Stimulated activated CD8-positive, alpha-beta memory T cell treated with anti-CD3 and anti-CD28 coated beads, Interleukin-4, amount 100 ng/mL, for 4 hours (primary cell): ENCODE measurements at places on chromosomes 16 and 17.

DNA sequence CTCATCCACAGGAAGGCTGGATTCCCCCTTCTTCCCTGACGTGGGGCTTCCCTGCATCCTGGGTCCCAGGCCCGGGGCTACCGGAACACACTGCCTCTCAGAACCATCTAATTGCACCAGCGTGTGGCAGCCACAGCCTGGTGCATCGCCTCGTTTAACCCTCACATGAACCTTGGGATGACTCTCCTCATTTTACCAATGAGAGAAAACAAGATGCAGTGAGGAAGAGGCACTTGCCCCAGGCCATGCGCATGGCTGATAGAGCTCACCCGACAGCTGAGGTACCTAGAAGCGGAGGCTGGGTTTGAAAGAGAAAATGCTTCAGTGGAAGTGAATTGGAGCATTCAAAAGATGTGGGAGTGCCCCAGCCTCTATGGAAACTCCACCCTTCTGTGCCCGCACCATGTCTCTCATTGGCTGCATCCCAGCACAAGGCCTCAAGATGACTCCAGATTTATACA, 162.3 kb downstream of the KATNIP start:
- no peak for DNase-seq

DNA sequence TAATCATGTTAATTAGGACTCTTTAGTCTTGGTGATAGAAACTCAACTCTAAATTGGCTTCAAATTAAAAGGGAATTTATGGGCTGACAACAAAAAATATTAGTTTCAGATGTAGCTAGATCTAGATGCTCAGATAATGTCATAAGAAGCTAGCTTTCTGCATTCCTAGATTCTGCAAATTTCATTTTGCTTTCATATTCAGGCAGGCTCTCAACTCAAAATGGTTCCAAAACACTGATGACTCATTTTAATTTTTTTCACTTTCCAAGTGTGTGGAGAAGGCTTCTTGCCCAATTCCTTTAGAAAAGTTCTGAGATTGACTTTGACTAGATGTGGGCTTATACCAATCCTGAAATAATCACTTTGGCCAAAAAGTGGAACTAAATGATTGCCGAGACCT, 236.7 kb upstream of the GOT2 start:
- no peak for DNase-seq

DNA sequence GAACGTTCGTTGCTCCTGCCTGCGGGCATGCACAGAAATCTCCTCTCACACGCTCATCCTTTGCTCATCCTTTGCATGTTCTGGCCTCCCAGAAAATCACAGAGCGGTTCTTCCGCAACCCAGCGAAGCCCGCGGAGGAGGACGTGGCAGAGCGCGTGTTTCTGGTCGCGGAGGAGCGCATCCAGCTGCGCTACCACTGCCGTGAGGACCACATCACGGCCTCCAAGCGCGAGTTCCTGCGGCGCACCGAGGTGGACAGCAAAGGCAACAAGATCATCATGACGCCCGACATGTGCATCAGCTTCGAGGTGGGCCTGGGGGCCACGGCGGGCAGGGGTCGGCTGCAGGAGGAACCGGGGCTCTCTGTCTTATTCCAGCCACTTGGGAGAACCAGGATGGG, 9.6 kb upstream of the KATNB1 start:
- DNase-seq = no peak

GRCh38 chr16:74304164-74304834, 7.7 kb downstream of the PSMD7 start:
- no peak for DNase-seq

DNA sequence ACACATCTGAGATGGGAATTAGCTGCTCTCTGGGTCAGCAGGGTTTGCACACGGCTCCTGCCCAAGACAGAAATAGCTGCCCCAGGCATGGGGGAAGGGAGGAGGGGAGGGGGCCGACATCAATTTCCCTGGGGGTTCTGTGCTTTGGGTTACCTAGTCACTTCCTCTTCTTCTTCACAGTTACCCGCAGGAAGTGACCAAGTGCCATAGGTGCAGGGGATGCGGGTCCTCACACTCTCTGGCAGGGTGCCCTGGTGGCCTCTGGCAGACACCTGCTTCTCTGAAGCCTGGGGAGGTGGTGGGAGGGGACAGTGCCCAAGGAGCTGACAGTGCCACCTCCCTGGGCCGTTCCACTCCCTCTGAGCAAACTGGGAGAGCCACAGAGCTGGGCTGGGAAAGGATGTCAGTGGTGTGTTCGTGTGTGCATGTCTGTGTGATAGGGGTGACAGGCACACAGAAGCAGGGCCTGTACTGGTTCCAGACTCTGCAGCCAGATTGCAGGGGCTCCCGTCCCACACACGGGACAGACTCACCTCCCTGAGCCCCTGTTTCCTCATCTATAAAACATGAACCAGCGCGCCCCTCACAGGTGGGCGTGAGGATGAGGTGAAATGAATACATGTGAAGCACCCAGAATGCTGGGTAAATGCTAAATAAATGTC, 18.2 kb downstream of the SCN4A start:
- DNase-seq = no peak

DNA sequence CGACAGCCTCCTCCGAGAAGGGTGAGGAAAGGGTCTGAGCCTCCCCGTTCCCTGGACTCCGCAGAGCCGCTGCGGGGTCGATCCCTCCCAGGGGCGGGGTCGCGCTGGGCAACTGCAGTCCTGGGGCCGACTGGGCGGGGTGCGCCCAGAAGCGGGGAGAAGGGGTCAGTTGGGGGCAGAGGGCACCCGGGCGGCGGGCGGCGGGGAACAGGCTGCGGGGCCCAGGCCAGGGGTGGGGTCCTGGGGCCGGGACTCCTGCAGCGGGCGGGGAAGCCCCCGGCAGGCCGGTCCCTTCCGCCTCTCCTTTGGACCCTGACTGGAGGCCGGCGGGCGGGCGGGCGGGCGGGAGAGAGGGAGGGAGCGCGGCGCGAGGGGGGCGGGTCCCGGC, 352 bp downstream of the GGNBP2 start:
- no peak for DNase-seq

DNA sequence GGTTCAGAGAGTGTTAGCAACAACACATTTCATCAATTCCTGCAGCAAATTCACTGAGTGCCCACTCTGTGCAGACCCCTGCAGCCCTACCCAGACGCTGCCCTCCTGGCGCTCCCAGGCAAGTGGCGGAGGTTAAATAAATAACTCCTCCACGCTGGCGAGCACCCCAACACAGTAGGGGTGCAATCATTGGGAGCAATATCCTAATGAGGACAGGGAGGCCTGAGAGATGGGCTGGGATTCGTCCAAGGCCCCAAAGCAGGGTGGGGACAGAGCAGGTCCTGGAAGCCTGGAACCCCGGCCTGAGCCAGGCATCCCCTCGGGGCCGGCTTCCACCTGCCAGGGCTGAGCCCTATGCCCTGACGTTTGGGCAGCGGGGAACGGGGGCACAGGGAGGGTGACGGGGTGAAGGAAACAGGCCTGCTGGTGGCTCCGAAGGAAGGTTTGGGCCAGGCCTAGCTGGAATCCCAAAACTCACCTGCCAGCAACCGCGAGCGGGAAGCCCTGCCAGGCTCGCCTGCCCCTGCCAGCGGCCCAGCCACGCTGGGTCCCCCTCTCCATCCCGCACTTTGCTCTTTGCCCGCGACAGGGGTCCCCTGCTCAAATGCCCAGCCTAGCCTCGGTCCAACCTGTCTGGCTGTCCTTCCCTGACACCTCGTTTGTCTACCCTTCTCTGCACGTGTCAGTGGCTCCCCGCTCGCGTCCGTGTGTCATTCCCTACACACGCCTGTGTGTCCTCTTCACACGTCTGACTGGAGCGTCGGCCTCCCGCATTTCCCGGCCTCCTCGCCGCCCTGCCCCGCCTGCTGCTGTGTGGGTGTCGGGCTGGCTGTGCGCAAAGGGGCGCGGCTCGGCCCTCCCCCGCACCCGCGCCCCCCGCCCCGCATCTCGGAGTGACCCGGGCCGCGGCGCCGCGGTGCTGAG, 721 bp upstream of the BEAN1 start:
- no peak for DNase-seq

- DNase-seq = no peak
These were observed 114.5 kb upstream of the C17orf78 start for GRCh38 chr17:37261286-37261685.

DNA sequence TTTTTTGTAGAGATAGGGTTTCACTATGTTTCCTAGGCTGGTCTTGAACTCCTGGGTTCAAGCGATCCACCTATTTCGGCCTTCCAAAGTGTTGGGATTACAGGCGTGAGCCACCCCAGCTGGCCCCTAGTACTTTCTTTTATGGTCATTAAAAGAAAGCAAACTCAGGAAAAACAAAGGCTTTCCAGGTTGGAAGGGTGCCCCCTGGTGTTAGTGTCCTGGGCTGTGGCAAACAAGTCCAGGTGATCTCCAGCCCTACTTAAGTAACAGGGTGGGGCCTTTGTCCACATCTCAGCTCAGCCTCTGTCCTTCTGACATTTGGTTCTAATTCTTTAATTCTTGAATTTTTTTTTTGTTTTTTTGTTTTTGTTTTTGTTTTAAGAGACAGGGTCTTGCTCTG, 6.9 kb downstream of the IGFBP4 start:
- no peak for DNase-seq

DNA sequence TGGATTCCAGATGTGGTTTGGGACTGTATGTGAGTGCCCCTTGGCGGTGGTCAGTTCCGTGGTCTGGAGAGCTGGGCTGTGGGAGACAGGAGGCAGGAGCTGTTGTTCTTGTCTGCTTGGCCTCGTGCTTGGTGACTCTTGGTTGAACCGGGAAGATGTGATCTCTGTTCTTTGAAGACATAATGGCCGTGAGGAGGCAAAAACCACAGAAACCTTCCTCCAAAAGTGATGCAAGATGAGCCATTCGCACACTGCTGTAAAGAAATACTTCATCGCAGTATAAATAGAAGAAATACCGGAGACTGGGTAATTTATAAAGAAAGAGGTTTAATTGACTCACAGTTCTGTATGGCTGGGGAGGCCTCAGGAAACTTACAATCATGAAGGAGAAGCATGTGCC, 128.8 kb downstream of the RAP1GAP2 start:
- no peak for DNase-seq

DNA sequence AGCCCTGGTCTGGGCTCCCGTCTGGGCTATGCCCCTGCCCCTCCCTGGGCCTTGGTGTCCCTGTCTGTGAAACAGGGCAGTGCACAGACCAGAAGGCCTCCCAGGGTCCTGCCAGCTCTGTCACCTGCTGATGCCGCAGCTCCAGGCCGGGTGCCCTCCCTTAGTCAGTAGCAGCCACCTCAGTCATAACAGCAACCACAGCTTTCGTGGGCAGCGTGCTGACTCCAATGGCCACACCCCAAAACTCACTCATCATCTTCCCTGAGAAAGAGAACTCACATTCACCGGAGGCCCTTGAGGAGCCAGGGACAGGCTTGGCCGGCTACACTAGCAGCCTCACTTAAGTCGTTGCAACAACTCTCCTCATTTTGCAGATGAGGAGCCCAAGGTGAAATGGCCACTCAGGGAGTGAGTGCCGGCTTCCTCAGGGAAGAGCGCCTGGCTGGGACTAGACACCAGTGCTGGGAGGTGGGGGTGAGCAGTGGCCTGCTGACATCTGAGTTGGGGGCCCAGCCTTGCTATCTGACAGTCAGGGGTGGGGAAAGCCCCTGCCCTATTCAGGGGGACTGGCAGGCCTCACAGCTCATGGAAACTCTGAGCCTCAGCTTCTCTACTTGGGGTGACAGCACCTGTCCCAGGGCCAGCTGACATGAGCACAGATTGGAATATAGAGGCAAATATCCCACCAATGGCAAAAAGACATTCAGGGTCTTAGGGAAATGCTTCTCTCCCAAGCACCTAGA, 22.6 kb downstream of the SLC5A10 start:
- no peak for DNase-seq

- no peak for DNase-seq
These were observed 10.8 kb downstream of the IGFBP4 start for GRCh38 chr17:40453881-40454612.

DNA sequence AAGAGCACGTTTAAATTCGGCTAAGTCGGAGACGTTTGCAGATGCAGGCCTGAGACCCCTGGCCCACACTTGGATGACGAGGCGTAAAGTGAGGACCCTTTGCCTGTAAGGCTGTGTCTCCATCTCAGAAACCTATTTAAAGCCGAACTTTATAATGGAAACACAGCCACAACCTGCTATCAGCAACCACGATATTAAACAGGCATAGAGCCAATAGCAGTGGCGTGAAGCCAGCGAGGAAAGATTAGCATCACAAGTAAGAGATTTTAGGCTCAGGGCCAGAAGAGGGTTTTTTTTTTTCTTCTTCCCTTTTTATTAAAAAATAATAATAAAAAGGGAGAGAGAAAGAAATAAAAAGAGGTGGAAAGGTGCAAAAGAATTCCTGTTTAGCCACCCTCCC, 111.3 kb upstream of the NOL11 start:
- no peak for DNase-seq

- DNase-seq = no peak
These were observed 532 bp downstream of the CNTNAP1 start for GRCh38 chr17:42682722-42683403.

- peak; percentile 55 for DNase-seq
These were observed 41.2 kb downstream of the C16orf87 start for GRCh38 chr16:46789499-46790414.

- no peak for DNase-seq
These were observed 21.0 kb upstream of the EVPL start for GRCh38 chr17:76048025-76048605.

- DNase-seq = no peak
These were observed 192.2 kb upstream of the CDH11 start for GRCh38 chr16:65313936-65314626.
